ENCODE measurements at places on chromosomes 4 and X.

- DNase-seq: peak; percentile 85
Measured at GRCh38 chr4:38119668-38120385, 159.6 kb downstream of the PTTG2 start.

DNA sequence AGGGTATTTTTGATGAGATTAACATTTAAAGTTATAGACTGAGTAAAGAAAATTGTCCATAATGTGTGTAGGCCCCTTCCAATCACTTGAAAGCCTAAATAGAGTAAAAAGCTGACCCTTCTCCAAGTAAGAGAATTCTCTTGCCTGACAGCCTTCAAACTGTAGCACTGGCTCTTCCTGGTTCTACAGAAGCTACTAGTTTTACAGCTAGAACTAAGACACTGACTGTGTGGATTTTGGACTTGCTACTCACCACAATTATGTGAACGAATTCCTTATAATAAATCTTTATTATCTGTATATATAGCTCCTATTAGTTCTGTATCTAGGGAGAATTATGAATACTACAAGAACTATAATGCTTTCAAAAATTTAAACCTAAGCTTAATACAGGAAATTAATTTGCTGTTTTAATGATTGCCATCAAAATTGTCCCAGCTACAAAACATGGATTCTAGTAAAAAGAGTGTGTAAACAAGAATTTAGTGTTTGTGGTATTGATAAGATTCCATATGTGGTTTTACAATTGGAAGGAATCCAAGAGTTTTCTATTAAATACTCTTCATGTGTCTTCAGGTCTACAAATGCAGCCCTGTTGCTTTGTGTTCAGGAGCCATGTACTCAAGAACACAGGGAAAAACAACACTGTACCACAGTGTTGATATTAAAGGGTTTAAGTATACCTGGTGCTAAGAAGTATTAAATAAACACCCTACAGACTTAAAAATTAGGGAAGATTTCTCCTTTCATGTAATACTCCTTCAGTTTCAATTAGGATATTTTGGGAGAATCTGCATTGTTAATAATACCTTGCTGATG lies 366.5 kb downstream of the CXXC4 start:
- DNase-seq: no peak

GRCh38 chr4:1731180-1731579 lies 9.9 kb downstream of the TACC3 start:
- no peak for DNase-seq

DNA sequence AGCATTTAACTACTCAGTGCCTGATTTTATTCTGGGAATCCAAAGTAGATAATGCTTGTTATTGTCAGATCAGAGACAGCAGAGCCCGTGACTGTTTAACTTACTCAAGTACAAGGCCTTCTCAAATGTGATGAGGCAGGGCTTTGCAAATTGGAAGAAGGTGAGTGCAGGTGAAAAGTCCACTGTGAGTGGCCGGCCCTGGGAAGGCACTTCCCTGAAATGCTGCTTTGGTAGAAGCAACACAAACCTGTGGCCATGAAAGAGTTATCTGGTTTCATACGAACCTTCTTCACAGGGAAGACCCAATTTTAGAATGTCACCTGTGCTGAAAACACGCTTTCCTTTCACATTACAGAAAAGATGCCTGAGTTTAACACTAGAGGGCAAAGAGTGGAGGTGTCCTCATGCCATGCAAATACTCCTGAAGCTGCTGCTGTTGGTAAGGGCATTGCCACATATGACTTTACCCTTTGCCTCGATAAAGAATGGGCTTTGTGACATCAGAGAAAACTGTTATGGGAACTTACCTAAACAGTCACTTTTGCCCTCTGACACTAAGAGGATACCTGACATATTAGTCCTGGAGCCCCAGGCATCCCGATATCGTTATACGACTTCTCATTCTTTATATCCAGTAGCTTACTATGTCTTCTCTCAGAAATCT lies 8.0 kb downstream of the PPARGC1A start:
- DNase-seq: no peak

GRCh38 chr4:139509727-139510410 lies 46.1 kb downstream of the SETD7 start:
- no peak for DNase-seq

- no peak for DNase-seq
Measured at GRCh38 chr4:95129031-95129430, 371.3 kb downstream of the BMPR1B start.

- no peak for DNase-seq
Measured at GRCh38 chr4:183499801-183500200, 5.1 kb upstream of the ING2 start.

DNA sequence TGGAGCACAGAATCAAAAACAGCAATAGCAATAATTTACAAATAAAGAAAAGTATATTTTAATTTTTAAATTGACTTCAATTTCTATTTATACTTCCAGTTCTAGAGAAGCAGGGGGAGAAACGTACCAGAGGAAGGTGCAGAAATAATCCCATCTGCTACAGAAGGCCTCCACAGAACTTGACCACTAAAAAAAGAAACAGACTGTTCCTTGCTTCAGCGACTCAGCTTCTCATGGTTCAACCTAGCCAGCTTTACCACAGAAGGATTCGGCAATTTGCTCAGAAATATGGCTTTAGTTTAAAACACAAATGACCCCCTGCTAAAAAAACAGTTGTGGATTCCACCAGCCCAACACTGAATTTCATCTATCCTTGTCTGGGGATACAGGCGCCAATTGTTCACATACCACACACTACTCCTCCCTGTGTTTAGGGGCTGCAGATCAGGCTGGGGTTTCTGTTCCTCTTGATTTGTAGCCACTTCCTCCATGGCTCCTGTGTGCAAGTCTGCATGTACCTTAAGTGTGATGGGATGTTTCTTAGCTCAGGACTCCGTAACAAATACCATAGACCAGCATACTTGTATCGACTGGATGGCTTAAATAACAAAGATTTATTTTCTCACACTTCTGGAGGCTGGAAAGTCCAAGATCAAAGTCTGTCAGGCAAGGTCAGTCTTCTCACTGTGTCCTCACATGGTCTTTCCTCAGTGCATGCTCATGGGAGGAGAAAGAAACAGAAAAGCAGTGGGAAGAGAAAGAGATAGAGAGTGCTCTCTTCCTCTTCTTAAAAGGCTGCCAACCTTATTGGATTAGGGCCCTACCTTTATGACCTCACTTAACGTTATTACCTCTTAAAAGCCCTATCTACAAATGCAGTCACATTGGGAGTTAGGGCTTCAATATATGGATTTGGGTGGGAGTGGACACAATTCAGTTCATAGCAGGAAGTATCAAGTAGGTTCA lies 79.1 kb downstream of the AMOT start:
- DNase-seq: no peak

DNA sequence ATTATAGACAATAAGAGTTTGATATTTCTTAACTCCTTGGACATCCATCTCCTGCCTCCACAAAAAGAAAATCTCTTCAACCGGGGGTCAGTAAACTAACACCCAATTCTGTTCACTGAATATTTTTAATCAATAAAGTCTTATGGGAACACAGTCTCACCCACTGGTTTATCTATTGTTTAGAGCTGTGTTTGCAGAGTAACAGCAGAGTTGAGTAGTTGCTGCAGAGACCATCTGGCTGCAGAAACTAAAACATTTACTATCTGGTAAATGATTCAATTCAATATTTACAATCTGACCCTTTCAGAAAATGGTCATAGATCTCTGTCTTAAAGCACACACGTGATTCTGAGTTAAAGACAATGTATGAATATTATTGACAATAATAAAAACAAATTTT lies 94.0 kb downstream of the TMA16 start:
- no peak for DNase-seq

DNA sequence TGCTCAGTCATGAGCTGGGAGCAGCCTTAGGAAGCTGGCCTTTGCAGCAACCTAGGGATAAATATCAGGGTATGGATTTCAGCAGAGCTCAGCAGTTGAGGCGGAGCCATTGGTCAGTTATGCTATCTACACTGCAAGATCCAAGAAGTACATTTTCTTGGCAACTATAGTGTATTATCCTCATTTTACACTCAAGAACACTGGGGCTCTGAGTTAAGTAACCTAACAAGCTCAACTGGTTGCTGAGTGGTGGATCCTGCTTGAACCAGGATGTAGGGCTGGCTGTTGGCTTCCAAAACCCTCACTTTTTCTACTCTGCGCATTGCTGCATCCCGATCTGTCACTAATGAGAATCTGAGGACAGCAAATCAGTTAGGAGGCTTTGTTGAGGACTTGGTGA lies 1.5 kb upstream of the SCARB2 start:
- DNase-seq: no peak

GRCh38 chr4:57156242-57156990 lies 46.2 kb upstream of the IGFBP7 start:
- DNase-seq: no peak

GRCh38 chr4:8295471-8295870 lies 25.9 kb downstream of the HTRA3 start:
- no peak for DNase-seq

DNA sequence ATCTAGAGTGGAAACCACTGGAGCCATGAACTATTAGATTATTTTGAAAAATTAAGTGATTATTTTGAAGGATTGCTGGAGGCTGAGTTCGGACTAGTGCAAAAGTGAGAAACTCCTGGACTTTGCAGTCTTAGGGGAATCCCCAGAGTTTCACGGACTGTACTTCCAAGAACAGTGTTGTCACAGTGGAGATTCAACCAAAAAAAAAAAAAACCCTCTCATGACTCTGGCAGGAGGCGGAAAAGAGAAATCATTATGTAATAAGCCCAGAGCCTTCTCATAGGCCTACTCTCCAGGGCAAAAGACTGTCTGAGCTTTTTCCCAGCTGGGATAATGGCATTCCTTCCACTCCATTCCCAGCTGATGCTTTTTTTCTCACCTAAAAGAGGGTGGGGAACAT lies 16.8 kb upstream of the C4orf51 start:
- DNase-seq: no peak

DNA sequence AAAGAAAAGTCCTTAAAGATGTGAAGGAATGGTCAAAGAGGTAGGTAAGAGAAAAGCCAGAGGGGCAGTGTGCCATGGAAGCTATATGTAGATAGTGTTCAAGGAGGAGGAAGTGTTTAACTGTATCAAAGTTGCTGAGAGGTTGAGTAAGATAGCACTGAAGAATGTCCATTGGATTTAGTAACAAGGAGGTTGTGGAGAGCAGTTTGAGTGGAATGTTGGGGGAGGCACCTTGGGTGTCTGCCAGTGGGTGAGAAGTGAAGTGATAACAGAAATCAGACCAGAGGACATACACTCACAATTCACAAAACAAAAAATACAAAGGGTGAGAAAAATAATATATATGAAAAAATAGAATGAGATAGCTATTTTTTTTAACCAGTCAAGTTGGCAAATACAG lies 121.3 kb upstream of the AMOT start:
- DNase-seq: no peak

DNA sequence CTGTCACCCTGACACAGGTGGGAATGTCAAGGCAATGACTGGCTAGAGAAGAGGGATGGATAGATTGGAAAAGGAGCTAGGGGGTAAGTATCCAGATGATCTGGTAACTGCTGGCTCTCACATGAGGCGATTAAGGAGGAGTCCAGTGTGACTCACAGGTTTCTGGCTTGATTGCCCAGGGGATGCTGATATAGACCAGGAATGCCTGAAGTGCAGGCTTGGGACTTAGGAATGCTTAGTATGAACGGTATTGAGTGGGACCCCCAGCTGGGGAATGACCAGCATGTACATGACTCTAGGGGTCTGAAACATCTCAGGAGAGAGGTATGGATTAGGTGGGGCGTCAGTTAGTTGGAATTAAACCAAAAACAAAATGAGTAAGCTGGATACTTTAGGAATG lies 65.8 kb upstream of the PRPS1 start:
- peak; percentile 73 for DNase-seq

DNA sequence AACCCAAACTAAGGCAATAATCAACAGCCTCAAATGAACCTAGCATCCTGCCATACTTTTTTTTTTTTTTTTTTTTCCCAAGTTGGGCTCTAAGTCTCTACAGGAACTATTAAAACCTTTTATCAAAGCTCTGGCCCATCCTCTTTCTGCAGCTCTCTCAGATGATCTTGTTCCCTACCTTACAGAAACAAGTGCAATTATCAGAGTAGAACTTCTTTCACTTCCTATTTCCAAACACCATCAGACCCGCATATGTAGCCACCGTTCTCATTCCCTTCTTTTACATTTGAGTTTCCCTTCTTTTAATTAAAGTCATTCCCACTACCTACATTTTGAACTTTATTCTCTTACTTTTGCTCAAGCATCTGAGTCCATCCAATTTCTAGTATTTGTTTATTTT lies 690.6 kb downstream of the DMD start:
- DNase-seq: no peak

- no peak for DNase-seq
Measured at GRCh38 chr4:114149-114548, 10.2 kb upstream of the ZNF718 start.

GRCh38 chr4:56186808-56187523 lies 200.3 kb downstream of the AASDH start:
- DNase-seq: no peak

- peak; percentile 91 for DNase-seq
Measured at GRCh38 chrX:45515262-45516215, 314.9 kb upstream of the DIPK2B start.

DNA sequence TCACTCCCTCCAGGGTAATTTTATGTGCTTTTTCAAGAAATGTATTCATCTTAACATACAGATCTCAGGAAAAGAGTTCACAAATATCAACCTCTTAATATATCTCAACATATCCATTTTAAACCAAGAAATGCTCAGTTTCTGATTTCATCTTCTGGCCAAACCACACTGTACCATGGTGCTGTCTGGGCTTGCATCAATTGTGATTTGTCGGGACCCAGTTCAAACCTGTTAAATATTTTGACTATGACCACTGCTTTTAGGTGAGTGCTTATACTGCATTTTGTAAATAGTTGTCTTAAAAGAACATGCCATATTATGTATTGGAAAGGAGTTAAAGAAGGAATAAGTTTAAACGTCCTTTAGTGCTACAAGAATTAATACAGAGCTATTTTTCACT lies 352.1 kb downstream of the SPOCK3 start:
- no peak for DNase-seq

DNA sequence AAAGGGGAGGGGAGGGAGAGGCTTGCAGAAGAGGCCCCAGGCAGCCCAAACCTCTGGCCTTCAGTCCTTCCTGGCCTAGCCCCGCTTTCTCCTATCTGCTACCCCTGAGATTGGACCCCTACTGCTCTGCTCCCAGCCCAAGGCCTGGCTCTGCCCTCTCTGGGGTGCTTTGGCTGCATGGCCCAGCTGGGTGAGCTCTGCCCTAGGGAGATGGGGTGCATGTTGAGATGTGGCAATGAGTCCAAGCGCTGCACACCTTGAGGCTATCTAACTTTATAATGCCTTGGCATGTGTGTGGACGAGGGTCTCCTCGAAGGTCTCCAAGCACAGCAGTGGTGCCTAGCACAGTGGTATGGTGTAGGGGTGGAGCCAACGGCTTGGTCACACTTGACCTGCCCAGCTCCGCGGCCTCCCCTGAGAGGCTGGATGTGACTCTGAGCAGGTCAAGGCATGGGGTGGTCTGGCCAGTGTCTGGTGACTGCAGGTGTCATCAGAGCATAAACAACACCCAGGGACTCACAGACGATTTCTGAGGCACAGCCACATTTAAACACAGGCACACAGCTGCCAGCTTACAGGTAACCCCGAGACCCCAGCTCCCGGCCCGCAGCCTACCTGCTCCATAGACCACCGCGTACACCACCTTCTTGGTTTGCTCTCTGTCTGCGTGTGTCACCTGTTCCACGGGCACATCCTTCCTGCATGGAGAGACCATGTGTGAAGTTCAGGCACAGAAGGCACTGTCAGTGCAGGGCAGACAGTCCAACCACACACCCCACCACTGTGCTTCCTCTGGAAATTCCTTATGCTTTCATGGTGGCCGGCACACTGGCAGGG lies 36.3 kb downstream of the NAT8L start:
- no peak for DNase-seq

All from foreskin fibroblast (primary cell).